IMR-90 (cell line): ENCODE measurements at places on chromosomes 1 and 21. TPM values are rescaled to one million over a fixed set of nuclear protein-coding genes. Genes with fewer than 3 reads are reported as not detected.

DNA sequence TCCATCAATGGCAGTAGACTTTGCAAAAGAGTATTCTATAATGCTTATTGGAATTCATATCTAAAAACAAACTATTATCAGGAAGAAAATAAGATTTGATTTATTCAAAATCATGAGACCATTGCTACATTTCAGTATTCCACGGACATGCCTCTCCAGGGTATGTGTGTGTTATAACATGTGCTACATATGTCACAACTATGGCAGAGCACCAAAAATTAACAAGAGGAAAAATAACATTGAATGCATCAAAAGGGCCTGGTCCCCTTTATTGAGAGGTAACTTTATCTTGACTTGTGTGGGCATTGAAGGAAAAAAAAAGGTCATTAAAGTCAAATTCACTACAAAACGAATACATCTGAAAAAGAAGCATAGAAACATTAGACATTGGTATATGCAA, 22.6 kb upstream of the LRRC8B start:
- no peak for DNase-seq

GRCh38 chr1:209937996-209938959, at the start of gene SYT14:
Gene SYT14 (plus strand): TSS chr1:209938217. CDS start chr1:209938265, 48 bp downstream.
- peak; percentile 25 for DNase-seq

DNA sequence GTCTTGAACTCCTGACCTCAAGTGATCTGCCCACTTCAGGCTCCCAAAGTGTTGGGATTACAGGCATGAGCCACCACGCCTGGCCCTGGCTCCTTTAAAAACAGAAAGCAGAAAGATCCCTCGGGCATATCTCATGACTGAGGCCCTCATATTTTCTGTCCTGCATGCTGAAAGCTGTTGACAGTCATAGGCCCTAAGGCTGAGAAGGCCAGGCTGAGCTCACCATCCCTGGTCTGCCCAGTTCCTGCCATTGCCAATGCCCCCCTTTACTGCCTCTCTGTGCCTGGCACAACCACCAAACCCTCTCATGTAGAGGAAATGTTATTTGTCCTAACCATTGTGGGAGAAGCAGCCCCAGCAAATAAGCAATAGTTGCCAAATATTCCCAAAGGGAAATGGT, 12.7 kb downstream of the CD34 start:
- no peak for DNase-seq

DNA sequence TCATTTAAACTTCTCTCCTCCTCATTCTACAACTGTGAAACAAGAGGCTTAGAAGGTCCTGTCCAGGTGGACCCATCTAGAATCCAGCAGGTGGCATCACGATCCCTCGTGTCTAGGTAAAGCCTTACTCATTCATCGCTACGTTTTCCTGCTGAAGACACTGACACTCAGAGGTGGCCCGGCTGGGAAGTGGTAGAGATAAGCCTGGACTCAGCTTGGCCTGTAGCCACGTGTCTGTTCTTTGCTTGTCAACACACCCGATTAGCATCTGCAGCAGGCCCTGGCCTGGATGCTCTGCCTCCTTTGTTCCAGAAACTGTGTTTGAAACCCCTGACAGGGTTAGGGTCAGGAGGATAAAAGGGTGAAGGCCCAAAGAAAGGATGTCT, 43.4 kb downstream of the PARP1 start:
- DNase-seq: no peak

DNA sequence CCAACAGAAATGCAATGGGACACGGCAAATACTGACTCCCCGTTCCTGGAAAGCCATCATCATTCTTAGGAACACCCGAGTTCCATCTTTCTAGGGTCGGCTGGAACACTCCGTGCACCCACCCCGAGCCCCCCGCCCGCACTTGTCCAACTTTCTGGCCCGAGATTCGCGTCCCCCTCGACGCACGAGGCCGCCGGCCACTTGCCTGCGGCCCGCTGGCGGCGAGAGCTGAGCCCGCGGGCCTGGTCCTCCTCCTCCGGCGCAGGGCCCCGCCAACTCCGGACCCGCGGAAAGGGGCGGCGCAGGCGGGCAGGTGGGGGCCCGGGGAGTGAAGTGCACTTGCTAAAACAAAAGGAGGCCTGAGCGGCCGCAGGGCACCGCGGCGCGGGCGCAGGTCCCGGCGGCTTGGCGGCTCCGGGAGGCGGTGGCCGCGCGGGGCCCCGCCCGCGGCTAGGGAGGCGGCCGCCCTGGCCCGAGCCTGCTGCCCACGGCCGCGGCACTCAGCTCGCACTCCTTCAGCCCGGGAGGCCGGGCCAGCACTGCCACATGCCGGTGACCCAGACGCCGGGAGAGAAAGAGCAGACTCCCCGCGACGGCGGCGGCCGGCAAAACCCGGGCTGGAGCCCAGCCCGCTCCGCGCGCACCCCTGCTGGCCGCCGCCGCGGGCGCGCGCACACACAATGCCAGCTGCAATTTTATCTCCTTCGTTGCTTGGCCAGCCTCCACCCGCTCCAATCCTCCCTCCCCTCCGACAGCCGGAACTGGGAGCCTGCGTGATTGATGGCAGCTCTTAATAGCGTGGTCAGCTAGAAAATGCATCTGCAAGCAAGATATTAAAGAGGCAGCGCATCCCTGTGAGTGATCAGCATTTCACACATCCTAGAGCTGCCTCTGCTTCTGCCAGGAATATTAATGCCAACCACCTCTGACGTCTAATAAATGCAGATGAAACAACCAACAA, 114.3 kb downstream of the RERE start:
- peak; percentile 89 for DNase-seq

GRCh38 chr1:151516031-151516511, 4.9 kb downstream of the CGN start:
- DNase-seq: no peak

- DNase-seq: no peak
Observed at GRCh38 chr1:162218975-162219374, 149.5 kb downstream of the NOS1AP start.

- DNase-seq: no peak
Observed at GRCh38 chr1:26360807-26361604, 7.1 kb upstream of the CRYBG2 start.

GRCh38 chr1:29498126-29499103, 262.1 kb downstream of the PTPRU start:
- DNase-seq: peak; percentile 11

- peak; percentile 57 for DNase-seq
Observed at GRCh38 chr1:235473806-235474205, 30.4 kb downstream of the B3GALNT2 start.

GRCh38 chr1:116276532-116276931, 96.5 kb upstream of the ATP1A1 start:
- no peak for DNase-seq

- DNase-seq: no peak
Observed at GRCh38 chr1:223147873-223148272, 4.8 kb upstream of the TLR5 start.

DNA sequence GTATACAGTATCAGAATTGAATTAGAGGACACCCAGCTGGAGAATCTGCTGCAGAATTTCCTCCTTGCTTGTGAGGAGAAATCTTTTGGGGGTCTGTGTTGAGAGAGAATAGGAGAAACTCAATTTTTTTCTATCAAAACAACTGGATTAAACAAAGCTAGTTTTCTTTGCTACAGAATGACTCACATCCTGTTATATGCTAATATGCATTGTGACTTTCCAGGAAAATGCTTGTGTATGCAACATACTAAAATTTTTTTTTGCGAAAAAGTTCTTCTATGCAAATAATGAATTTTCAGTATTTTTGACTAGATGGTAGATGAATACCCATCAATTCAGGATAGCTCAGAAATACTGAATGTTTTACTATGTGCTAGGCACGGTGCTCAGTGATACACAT, 2.2 kb downstream of the VAMP4 start:
- DNase-seq: peak; percentile 53

GRCh38 chr1:163055531-163055930, 13.6 kb upstream of the RGS4 start:
- DNase-seq: no peak

GRCh38 chr1:111154021-111154999, 14.3 kb downstream of the CEPT1 start:
- no peak for DNase-seq

DNA sequence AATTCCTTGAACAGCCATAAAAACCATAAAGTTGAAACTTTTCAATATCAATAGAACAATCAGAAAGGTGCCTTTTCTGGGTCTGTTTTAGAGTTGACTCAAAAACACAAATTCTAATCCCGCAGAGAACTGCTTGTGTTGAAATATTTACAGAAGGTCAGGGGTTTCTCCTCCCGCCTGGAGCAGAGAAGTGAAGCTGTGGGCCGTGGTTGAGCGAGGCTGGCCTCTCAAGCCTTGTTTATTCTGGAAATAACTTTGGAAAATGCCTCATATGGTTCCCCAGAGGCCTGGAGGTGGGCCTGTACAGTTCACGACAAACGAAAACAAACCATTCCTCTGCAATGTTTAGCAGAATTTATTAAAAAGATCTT, 90.8 kb upstream of the ERRFI1 start:
- peak; percentile 93 for DNase-seq

The KCNH1 gene
- total RNA-seq: 0.54 and 0.56 TPM in 2 replicates

The ZFP69 gene
- 1.6 and 2.5 TPM in 2 replicates for total RNA-seq

The AXDND1 gene
- total RNA-seq: under 0.01 TPM in 1 of 2 replicates, not detected in the other

The FAM131C gene
- total RNA-seq: 0.18 and 0.28 TPM in 2 replicates

The TRIM67 gene
- not detected in 2 replicates for total RNA-seq

The ARMH1 gene
- 0.28 and 0.36 TPM in 2 replicates for total RNA-seq

The LAX1 gene
- not detected in 2 replicates for total RNA-seq
